ENCODE measurements at places on chromosomes 6 and 20.

- DNase-seq, result no peak
These were observed 55.9 kb upstream of the TASP1 start for GRCh38 chr20:13694420-13695150.

DNA sequence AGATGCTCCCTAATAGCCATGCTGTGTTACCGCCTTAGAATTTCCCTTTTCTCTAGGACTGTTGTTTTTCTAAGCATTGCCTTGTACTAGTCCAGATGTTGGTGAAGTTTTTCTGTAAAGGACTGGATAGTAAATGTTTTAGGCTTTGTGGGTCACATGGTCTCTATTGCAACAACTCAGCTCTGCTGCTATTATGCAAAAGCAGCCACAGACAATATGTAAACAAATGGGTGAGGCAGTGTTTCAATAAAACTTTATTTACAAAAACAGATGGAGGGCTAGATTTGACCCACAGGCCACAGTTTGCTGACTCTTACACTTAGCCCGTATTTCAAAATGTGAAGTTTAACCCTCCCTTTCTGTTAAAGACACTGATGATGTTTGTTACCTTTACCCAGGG, 207.6 kb upstream of the MYLIP start:
- DNase-seq, result no peak

DNA sequence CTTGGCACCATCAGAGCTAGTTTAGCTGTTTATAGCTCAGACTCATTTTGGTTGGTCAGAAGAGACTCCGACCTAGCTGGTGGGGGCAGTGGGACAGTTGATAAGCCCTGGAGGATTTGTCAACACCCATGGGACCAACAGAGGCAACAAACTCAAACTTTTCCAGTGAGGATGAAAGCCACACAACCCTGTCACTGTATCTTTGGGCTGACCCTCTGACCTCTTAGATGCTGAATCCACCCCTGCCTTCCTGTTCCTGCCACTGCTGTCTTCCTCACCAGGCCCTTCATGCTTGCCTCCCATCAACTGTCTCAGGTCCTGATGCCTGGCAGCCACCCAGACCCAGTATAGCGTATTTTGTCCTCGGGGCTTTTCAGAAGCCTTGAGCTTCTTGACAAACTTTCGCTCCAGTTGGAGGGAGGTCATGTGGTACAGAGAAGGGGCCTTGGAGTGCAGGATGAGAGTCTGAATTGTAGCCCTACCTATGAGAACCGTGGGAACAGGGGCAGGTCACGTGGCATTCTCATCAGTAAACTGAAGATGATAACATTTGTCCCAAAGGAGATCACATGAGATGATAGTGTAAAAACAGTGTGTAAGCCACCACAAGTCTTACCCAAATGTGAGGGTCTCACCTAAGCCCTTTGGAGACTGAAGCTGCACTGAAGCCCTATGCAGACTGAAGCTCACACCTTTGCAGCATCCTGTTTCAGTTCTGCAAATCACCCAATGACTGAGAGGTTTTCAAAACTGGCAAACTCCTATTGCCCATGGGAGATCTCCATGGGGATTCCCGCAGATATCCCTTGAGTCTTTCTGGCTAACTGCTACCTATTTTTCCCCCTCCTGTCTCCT, 72.0 kb upstream of the F13A1 start:
- DNase-seq, result no peak

GRCh38 chr20:22575087-22575721, 9.2 kb downstream of the FOXA2 start:
- DNase-seq, result peak; percentile 99

Data from NCI-H2081 (cell line).